ENCODE measurements at places on chromosomes 16 and 17.
A peak's percentile ranks its signal among the peaks of the same experiment; 100 is the strongest.

- DNase-seq, result no peak
Measured at GRCh38 chr17:17376362-17376761, 73.2 kb downstream of the NT5M start.

DNA sequence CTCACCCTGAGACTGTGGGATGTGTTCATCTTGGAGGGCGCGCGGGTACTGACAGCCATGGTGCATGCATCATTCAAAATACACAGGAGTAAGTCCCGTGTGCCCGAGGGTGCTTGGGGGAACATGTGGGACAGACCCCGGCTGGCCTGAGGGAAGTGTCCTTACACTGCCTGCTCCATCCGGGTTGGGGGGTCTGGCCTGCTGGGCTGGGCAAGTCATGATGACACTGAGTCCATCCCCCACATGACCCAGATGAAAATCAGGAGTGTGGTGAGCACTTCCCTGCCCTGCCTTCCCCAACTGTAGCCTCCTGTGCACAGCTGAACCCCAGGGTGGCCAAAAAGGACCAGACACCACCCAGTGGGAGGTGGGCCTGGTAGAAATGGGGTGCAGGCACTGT, 10.8 kb downstream of the TBC1D26 start:
- no peak for DNase-seq

- no peak for DNase-seq
Measured at GRCh38 chr16:81180578-81180977, 57.9 kb upstream of the BCO1 start.

- peak; percentile 82 for DNase-seq
Measured at GRCh38 chr17:47978324-47978723, 7.4 kb downstream of the CDK5RAP3 start.

GRCh38 chr17:50263331-50264262, 10.7 kb upstream of the TMEM92 start:
- DNase-seq, result no peak

DNA sequence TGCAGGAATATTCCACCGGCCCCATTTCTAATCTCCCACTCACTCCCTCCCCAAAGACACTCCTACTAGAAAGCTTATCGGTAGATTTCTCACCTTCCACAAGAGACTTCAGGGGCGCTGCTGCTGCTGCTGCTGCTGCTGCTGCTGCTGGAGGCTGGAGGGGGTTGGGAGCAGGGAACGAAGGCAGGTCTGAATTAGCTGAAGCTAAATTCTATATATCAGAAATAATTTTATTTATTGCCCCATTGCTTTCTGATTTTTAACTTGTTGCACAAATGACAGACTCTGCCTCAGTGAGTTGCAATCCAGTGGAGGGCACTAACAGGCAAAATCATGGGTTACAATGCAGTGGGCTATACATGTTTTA, 25.8 kb upstream of the HLF start:
- DNase-seq, result no peak

- peak; percentile 70 for DNase-seq
Measured at GRCh38 chr16:53509906-53510703, 7.1 kb upstream of the AKTIP start.

GRCh38 chr16:85928401-85928820, 29.4 kb downstream of the IRF8 start:
- peak; percentile 82 for DNase-seq

GRCh38 chr17:16491131-16491702, 776 bp downstream of the LRRC75A start:
- no peak for DNase-seq

DNA sequence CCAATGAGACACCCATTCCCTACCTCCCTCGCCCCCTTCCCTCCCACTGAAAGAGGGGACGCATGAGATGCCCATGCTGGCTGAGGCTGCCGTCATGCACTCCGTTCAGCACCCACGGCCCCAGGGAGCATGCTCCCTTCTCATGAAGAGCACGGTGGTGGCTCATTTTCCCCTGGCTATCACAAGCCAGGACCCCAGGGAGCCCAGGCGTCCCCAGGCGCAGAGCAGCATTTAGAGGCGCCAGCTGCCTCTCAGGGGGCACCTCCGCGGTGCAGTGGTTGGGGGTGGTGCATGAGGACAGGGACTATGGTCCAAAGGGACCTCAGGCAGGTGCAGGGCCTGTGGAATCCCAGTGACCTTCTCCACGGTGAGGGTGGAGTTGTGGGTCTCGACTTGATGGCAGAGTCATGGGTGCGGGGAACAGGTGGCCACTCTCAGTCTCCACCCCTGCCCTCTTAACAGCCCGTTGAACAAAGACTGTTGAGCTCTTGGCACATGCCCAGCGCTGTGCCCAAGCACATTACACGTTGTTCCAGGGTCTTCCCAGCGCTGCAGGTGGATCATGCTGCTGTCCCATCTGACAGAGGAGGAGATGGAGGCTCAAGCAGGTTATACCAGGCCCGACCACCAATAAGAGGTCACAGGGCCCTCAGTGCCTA, 13.6 kb downstream of the KIF19 start:
- no peak for DNase-seq

DNA sequence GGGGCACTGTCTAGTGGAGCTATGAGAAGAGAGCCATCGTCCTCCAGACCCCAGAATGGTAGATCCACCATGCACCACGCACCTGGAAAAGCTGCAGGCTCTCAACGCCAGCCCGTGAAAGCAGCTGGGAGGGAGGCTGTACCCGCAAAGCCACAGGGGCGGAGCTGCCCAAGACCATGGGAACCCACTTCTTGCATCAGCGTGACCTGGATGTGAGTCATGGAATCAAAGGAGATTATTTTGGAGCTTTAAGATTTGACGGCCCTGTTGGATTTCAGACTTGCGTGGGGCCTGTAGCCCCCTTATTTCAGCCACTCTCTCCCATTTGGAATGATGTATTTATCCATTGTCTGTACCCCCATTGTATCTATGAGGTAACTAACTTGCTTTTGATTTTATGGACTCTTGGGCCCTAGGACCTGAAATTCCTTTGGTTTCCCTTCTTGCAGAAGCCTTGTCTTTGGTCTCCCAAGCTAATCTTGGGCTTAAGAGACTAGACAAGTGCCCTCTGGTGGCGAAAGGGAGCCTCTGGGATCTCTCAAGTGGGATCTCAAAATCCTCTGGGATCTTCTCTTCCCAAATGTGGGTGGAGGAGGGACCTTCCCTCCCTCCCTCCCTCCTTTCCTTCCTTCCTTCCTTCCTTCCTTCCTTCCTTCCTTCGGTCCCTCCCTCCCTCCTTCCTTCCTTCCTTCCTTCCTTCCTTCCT, 58.2 kb upstream of the HAPSTR1 start:
- peak; percentile 58 for DNase-seq

GRCh38 chr17:68446626-68447041, 10.7 kb downstream of the WIPI1 start:
- DNase-seq, result no peak

DNA sequence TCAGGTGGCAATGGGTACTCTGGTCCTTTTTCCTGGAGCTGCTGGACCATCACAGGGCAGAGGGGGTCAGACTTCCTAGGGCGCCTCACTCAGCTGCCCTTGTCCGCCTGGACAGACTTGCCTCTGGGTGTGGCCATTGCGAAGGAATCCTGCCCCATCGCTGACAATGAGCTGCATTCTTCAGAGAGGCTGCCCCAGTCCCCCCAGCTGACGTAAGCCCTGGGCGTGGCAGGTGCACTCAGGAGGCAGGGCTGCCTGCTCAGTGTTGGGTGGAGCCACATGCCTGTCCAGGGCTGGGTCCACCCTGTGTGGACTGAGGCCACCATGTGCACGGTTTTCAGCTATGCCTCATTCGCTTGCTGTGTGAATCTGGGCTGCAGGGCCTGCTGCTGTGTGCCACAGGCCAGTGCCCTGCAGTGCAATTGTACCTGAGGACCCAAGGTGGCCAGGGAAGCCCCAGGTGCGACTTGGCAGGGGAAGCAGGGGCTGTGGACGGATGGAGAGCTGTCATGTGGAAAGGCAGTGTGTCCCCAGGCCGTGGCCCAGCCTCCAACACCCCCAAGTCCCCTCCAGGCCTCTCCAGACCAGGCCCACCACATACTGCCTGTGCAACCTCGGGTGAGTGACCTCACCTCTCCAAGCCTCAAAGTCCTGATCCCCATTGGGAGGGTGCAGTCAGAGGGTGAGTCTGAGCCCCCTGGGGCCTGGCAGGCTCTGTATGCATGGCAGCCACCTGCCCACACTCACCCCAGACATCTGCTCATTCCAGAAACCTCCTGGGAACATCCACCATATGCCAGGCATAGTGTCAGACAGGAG, 14.0 kb upstream of the MPRIP start:
- DNase-seq, result no peak
